Activated CD8-positive, alpha-beta T cell treated with anti-CD3 and anti-CD28 coated beads, Interleukin-2, amount 10 ng/mL, durations not matched to agents 7 days and 5 days (primary cell): ENCODE measurements at places on chromosomes 13 and 19. TPM values are rescaled to one million over a fixed set of nuclear protein-coding genes. Genes with fewer than 3 reads are reported as not detected.

GAPDHS gene
- not detected for total RNA-seq

DNA sequence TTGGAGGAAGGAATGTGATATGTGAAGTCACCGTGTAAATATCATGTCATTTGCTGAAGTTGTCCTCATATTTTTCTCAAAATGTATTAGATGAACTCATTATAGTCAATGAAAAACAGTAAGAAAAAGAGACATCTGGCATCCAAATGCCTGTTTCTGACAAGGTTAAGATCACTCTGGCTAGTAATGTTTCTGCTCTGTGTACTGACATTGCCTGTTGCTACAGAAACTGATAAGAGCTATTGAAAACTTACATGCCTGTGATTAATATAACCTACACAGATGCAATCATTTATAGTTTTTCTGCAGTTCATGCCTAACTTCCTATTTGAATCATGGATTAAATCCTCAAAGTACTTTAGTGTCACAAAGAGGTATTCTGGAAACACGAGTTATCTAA, 249.8 kb downstream of the NBEA start:
- no peak for DNase-seq

GRCh38 chr19:53057904-53058580, 13.5 kb downstream of the ERVV-2 start:
- DNase-seq, result peak; percentile 37

- peak; percentile 70 for DNase-seq
These were observed 64.3 kb downstream of the CACNA1A start for GRCh38 chr19:13441810-13442512.
